ENCODE measurements at places on chromosomes 6 and 20.

DNA sequence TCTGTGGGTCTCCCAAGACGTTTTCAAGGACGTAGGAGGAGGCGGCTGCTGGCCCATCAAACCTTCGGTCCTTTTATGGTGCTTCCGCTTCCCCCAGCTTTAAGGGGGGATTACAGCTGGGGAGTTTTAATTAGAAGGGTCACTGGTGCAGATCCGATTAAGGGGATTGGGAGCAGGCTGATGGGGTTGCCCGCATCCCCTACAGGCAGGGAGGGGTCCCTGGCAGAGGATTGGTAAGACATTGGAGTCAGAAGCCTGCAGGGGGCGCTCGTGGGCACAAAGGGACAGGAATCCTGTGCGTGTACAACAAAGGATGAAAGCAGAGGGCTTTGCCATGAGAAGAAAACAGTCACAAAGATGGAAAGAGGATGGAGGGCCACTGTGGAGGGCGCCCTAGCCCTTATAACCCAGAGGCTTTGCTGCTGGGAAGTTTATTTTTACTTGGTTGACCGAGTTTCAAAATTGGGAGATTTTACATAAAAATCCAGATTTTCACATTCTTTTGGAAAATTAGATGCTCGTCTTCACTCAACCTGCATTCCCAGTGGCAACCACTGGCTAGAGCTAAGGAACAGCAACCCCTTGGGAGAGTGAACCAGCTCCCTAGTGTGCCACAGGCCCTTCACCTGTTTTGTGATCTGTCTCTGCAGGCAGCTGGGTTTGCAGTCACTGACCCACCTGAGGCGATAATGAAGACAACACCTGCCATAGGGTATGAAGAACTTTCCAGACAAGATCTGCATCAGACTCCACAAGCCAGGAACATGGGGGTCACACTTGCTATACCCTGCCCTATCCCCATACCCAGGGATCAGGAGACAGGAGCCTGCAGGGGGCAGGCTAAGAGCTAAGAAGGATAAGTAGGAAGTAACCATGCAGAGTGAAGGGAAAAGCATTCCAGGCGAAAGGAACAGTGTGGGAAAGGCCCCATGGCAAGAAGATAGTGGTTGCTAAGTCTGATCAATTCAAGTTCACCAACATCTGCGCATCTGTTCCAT is 97.7 kb downstream of the KCNB1 start:
- DNase-seq: peak; percentile 54

- no peak for DNase-seq
Measured at GRCh38 chr6:166499350-166500163, 86.9 kb downstream of the RAMACL start.

GRCh38 chr6:132569170-132569569 is 952 bp upstream of the TAAR6 start:
- no peak for DNase-seq

- DNase-seq: no peak
Measured at GRCh38 chr20:64148581-64148980, 15.7 kb upstream of the MYT1 start.
